Renal pelvis (tissue), 12 donors: ENCODE measurements at places on chromosomes 13 and 19. TPM values are rescaled to one million over a fixed set of nuclear protein-coding genes. Genes with fewer than 3 reads are reported as not detected.

GRCh38 chr13:51910508-51910907 is 48.7 kb downstream of the CCDC70 start:
- DNase-seq = no peak

DNA sequence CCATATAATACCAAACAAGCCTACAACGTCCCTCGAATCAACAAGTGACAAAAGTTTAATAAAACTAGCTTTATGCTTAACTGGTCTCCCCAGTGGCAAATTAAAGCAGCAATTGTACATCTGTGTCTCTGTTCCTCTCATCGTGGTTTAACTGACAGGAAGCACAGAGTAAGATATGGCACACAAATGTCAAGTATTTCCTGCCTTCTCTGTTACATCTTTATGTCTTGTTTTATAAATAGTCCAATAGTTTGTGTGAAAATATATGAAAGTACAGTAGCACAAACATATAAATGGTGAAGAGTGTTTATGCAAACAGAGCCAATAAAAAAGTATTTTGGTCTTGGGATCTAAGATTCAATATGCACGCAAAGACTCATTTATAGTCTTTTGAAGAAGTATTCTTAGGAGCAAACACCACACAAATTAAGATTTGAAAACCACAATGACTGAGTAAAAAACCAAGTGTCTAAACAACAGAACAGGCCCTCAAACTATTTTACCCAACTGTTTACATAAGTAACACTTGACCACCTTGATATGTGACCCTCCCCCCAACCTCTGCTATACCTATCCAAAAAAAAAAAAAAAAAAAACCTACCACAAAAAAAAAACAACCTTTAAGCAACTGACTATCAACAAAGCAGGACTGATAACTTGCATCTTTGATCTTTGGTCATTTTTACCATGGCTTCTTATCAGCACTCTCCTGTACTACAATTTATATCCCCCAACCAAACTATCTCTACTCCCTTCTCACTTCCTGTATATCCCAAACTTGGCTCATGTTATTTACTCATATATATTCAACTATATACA is 14.0 kb downstream of the ELF1 start:
- DNase-seq = no peak

DNA sequence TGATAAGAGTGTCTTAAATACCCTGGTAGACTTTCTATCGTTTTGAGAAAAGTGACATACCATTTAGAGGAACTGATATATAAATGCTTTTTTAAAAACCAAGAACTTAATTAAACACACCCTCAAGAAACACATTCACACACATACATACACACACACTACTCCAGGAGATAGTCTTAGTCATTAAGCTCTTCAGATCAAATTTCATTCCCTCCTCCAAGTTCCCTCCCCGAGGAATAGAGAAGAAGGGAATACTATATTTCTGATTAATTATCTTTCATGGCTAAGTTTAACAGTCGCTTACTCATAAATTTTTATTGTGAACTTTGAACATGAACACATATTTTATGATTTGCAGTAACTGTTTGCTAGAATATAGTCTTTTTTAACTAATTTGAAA is 1109.5 kb downstream of the SLITRK1 start:
- DNase-seq = peak; percentile 22

The PPP1R13L gene
- 10.9 TPM for polyA plus RNA-seq

The CRX gene
- polyA plus RNA-seq = 0.14 TPM
